ENCODE measurements at places on chromosomes 2 and 18.

GRCh38 chr2:16204886-16205620 lies 264.7 kb downstream of the MYCN start:
- no peak for DNase-seq

DNA sequence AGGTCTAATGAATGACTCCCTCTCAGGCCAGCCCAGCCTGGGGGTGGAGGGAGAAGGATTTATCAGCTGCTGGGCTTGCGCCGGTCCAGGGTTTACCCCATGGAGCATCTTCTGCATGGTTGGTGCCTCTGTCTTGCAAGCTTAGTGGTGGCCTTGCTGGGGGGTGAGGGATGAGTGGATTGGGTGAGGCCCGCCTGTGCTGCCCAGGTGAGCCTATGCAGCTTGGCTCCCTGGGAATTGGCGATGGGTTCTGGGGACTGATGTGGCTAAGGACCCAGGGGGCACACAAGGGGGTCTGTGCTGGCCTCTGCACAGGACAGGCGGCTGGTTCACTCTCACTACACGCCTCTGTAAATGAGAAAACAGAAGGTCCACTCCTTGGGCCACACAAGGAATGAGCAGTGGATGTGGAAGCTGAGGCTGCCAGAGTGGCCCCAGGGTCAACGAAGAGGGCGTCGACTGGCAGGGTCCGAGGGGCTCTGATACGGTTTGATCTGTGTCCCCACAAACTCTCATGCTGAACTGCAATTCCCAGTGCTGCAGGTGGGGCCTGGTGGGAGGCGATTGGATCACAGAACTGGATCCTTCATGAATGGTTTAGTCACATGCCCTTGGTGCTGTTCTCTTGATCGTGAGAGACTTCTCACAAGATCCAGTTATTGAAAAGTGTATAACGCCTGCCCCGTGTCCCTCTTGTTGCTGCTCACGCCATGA lies 151.6 kb upstream of the HDAC4 start:
- no peak for DNase-seq

- no peak for DNase-seq
These were observed 104.4 kb downstream of the TANC1 start for GRCh38 chr2:159072795-159073194.

DNA sequence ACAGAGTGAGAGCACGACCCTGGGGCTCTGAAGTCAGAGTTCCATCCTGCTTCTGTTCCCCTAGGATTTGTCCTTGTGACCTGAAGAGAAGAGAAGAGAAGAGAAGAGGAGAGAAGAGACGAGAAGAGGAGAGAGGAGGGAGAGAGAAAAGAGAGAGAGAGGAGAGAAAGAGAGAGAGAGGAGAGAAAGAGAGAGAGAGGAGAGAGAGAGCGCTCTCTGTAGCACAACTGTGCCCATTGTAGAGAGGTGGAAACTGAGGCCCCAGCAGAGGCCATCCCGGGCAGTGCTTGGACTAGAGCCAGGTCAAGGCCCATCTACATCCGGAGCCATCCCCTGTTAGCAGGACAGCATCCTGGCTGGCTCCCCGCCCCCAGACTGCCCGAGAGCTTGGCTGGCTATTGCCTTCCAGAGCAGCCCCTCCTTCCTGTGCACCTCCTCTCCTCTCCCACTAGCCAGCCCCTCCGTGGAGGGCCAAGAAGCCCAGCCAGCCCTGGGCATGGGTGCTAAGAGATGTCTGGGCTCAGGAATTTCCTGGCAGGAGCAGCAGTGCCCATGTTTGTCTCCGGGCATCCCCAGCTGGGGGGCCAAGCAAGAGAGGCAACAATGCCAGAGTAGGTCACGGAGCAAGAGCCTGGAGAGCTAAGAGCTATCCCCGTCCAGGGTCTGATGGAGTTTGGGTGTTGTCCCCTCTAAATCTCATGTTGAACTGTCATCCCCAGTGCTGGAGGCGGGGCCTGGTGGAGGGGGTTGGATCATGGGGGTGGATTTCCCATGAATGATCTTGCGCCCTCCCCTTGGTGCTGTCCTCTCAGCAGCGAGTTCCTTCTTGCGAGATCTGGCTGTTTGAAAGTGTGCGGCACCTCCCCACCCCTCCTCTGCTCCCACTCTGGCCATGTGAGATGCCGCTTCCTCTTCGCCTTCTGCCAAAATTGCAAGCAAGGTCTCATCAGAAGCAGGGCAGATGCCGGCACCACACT lies 18.2 kb upstream of the GPR55 start:
- peak; percentile 97 for DNase-seq

GRCh38 chr18:10514601-10515000 lies 11.2 kb upstream of the NAPG start:
- DNase-seq: no peak

DNA sequence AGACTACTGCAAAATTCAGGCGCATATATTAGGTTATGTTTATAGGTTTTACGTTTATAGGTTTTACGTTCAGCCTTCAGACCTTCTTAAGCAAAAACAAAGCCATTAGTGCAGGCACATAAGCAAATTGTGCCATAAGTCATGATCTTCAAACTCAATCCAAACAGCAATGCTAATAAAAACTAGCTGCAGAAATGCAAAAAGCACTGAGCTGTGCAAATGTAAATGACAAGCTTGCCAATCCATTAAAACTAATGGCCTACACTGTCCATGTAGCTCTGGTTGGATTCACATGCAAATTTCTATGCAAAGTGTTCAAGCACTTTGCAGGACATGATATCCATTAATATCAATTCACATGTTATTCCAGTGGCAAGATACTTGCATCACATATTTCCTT lies 50.9 kb downstream of the LRPPRC start:
- DNase-seq: no peak

GRCh38 chr18:3389977-3390376 lies 60.0 kb upstream of the TGIF1 start:
- DNase-seq: no peak

DNA sequence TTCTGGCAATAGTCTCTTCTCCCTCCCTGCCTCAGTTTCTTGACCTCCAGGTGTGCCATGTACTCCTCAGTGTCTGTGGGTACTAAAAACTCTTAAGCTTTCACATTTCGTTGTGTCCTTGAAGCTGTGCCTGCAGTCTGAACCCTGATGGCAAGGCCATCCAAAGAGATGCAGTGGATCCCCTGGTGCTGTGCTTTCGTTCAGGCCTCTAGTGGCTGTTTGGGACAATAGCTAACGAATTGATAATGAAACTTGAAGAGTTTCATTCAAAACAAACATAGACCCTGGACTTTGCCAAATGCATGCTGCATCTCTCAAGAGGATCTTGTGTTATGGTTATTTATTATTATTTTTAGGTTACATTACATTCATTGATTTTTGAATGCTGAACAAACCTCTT lies 523.1 kb upstream of the FSIP2 start:
- DNase-seq: peak; percentile 26

DNA sequence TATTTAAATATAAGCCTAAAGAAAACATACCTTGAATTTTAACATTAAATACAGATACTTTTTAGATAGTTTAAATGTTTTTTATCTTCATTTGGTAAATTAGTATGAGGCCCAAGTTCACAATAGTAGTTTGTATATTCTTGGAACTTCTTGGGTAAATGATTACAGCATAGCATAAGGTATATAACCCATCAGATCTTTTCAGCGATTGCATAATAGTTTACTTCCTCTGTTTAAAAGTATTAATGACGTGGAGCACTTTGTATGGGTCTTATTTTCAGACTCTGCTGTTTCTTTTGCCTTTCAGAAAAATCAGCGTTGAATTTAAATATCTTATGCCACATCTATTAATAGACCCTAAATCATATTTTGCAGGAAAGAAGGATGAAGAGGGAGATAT lies 60.2 kb downstream of the CHRNA1 start:
- no peak for DNase-seq

DNA sequence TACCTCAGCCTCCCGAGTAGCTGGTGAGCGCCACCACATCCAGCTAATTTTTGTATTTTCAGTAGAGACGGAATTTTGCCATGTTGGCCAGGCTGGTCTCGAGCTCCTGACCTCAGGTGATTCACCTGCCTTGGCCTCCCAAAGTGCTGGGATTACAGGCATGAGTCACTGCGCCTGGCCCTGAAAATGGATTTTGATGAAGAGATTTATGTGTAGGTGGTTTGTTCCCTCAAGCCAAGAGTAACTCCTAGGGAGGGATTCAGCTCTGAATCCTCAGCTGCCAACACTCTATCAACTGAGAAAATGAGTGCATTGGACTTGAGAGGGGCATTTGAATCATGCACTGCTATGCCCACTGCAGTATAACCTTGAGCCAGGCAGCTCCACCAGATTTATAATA lies 17.5 kb upstream of the LIPG start:
- no peak for DNase-seq
